ENCODE measurements at places on chromosomes 7 and 10.

DNA sequence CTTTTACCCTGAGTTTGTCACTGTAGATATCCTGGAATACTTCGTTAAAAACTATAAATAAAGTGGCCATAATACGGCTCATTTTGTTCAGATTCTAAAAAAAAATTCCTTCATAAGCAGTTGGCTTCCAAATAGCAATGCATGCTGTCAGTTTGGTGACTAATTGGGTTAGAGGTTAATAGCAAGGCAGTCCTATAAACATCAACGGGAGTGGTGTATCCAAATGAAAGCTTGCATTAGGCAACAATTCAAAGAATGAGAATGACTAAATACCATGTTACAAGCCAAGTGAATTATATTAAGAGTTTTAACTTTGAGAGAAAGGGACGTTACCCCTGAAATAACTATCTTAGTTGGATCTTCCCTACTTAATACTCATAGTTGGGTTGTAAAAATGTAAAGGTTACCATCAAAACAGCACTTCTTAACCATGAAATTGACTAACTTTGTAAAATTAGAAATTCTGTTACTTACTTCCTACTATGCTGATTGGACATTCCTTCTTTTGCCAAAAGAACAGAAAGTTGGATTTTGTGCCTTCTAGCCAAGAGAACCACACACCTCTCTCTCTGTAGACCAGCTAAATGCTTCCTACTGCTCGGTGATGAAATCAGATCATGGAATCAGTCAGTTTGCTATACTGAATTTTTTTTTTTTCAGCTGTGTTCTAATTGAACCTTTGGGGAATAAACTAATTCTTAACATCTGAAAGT is 98.0 kb downstream of the KAT6B start:
- peak; percentile 61 for DNase-seq

DNA sequence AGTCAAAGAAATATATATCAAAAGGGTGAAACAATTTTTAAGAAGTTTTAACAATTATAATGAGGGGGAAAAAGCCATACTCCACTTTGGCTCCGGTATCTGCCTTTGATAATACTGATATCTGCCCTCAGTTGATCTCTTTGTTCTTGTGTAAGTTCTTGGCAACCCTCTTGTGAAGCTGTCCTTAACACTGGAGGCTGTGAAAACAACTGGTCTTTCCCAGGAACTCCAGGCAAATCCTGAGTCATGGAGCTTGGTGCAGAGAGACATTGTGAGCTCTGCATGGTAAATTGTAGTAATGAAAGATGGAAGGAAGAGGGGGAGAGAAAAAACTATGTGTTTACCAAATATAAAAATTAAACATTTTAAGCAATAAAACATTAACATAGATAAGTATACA is 11.9 kb upstream of the ERVW-1 start:
- DNase-seq, result no peak

DNA sequence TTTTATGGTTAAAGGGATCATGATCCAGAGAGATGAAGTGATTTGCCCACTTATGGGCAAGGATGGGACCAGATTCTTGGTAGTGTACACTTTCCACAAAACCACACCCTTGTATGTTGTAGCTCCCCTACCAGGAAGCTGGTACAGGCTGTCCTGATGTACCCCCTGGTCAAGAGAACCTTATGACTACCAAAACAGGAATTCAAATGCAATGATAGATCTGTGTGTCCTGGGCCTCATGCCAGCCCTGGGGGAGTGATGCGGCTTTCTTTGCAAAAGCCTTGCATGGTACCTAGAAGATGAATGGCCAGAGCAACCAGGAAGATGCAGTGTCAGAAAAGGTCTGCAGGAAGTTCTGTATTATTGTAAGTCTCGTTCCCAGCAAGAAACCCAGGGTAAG is 94.9 kb upstream of the AGK start:
- no peak for DNase-seq

DNA sequence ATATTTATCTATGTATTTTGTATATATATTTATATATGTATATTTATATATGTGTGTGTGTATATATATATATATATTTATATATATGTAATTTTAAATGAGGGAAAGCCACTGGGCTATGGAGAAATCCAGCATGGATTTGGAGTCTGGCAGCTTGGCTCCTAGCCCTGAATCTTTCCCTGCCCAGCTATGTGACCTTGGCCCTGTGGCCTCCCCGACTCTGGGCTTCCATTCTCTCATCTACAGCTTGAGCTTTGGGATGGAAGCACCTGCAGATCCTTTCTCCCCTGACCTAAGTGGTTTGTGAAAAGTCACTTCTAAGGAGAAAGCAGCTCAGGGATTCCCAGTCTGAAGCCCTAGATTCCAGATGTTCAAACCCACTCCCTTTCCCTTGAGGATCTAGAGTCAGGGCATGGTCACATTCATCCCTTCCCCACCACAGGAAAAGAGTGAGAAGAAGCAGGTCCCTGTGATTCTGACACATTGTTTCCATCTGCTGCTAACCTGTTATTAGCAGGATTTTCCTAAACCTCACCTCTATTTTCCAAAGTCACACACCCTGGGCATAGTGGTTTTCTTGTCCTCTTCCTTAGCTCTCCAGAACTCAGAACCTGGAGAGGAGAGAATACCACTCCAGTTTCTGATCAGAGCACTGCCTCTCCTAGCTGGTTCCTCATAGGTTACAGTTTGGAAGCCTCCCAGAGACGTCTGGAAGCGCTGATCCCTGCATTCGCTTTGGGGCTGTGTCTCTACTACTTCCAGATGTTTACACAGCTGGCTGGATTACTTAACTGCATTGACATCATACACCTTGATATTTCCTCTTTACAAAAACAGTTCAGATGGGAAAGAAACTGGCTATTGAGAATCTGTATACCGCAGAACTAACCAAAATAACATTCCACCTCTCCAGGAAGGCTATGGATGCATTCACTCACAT is 327.5 kb upstream of the ZMIZ1 start:
- no peak for DNase-seq

GRCh38 chr10:109475711-109476421 is 447.4 kb downstream of the XPNPEP1 start:
- DNase-seq, result no peak

- no peak for DNase-seq
Measured at GRCh38 chr7:72101444-72101843, 310.7 kb downstream of the CALN1 start.

DNA sequence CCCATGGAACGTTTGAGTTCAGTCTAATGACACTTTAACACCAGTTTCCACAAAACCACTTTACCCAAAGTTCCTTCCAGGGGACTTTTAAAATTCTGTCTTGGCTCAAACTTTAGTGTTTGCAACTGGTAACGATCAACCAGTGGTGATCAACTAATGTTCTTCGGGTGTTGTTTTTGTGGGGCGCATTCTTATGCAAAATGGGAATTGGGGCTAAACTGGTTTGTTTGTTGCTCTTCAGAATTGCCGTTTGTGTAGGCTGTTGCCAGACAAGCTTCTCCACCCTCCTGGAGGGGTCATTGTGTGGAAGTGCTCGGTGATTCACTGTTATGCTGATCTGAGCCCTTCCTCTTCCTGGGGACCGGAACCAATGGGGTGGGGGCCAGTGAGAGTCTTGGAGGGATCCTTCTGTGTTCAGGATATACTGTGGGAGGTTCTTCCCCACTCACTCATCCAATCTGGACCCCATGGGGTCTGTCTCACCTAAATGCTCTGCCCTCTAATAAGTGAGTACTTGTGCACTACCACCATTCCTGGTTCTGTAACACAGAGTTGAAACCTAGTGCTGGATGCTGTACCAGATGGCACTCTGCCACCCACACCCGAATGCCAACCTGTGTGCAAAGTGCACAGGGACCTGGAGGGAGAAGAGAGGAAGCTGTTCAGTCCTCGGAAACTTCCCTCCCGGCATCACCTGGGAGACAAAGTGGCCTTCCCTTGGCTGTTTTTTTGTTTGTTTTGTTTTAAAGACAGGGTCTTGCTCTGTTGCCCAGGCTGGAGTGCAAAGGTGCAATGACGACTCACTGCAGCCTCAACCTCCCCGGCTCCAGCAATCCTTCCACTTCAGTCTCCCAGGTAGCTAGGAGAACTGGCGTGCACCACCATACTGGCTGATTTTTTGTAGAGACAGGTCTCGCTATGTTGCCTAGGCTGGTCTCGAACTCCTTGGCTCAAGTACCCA is 2.1 kb downstream of the NFE2L3 start:
- DNase-seq, result peak; percentile 75

GRCh38 chr10:35390843-35391152 is 54.5 kb downstream of the CCNY start:
- no peak for DNase-seq

DNA sequence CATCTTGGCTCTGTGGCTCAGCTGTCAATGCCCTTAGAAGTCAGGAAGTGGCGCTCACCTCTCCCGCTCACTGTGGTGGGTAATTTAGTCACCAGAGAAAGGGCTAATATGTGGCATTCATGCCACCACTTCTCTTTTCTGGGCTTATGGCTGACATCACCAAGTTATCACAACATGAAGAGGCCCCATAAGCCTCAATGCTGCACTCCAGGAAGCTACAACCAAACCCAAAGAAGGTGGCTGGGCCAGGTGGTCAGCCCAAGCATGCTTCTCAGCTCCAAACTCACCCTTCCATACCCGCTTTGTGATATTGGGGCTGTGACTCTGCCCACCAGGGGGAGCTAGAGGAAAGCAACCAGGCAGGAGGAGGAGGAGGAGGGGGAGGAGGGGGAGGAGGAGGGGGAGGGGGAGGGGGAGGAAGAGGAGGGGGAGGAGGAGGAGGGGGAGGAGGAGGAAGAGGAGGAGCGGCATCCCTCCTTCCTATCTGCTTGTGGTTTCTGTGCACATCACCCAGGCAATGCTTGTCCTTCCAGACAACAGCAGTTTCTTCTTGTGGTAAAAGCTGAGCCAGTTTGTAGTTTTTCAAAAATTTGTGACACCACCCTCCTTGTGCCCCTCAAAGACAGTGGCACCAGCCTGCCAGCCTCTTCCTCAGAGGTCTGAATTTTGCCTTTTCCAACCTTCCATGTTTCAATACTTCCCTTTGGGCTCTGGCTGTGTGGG is 42.1 kb downstream of the CYP26A1 start:
- peak; percentile 61 for DNase-seq

DNA sequence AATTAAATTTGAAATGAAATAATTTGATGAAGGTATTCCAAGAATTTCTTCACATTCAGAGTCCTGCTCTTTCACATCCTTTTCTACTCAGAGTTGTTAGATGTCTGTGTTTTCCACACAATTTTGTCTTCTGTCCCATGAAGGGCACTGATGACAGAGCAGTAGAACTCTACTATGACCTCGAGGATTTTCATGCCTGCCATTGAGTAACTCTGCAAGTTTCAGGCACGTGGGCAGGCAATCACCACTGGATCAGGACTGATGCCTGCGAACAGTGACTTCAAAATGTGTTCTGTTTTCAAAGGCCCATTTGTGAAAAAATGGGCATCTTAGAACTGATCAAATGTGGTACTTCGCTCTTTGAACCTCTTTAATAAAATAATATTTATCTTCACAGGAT is 91.1 kb downstream of the CDK6 start:
- no peak for DNase-seq

DNA sequence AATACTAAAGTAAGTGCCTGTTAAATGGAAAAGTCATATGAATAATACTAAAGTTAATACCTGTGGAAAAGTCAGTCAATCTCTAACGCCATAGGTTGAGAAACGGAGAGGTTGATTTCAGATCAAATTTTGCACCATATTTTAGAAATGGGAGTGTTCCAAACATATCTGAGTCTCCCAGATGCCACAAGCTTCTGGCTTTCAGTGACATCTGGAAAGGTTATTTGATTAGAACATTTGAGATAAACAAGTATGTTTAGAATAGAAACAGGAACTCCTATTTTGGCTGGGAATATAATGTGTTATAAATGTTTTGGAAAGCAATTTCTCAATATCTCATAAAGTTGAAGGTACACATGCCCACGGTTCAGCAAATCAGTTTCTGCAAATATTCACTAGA is 5.8 kb downstream of the MACC1 start:
- no peak for DNase-seq

DNA sequence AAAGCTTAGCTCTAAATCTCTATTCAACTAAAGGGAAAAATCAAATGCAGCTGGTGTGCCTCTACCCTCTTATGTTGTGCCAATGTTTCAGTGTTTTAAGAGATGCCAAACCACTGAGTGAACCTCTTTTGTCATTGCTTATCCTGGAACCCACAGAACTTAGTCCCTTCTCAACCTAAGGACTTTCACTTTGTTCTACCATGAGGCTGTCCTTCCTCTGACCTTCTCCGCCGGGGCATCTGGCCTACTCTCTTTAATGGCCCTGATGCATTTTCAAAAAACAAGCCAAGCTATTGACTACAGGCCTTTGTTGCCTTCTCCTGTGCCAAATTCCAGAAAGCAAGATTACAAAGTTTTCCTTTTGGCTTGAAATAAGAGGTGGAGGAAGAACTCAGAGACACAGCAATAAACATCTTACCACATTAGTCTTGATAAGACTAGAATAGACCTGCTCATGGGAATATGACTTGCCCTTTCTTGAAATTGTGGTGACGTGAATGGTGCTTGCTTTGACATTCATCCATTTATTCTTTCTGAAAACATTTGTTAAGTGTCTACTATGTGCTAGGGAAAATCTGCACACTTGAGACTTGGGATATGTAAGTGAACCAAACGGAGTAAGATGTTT is 253.2 kb upstream of the SMIM30 start:
- DNase-seq, result no peak

DNA sequence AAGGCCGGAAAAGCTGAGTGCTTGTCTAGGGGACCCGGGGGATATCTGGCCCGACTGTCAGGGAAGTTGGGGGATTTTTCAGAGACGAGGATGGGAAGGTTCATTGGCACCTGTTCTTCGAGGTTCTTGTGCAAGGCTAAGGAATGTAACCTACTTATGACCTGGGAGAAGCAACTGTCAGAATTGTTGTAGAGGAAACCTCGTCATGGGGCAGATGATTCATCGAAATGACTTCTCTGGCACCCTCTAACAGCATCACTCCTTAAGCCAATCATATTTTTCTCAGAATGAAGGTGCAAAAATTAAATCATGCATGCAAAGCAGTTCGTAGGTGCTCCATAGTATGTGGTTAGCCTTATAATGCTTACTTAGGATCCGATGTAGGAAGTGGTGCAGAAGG is 58.6 kb downstream of the PLXDC2 start:
- no peak for DNase-seq

- DNase-seq, result no peak
Measured at GRCh38 chr10:83517456-83517855, 621.9 kb upstream of the GHITM start.

DNA sequence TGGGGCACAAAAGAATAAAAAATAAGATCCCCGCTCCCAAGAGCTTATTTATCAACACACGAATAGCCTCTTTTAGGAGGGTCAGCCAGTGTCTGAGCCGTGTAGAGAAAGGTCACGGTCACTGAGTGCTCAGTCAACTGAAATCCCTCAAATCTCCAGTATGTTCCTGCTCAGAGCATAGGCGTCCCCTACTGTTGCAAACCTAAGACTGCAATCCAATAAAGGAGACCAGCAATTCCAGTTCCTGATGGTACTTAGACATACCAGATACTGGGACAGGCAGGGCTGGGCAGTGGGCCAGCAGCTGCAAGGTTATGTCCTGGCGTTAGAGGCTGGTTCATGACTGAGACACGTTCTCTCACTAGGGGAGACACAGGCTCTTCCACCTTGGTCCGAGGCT is 93.6 kb downstream of the CACNB2 start:
- no peak for DNase-seq

- DNase-seq, result no peak
Measured at GRCh38 chr10:36117231-36117630, 475.1 kb upstream of the FZD8 start.

All from suppressor macrophage treated with lipopolysaccharide for 4 hours (primary cell).